NCI-H187 treated with DMSO at 0.1 percent for 48 hours (cell line): ENCODE measurements at places on chromosomes 13 and 19.

GRCh38 chr13:33541456-33541855 is 255.9 kb upstream of the STARD13 start:
- no peak for DNase-seq

- no peak for DNase-seq
Measured at GRCh38 chr19:49985871-49986270, 24.9 kb upstream of the SIGLEC11 start.

- DNase-seq: no peak
Measured at GRCh38 chr13:99151516-99151915, 49.1 kb upstream of the UBAC2 start.

DNA sequence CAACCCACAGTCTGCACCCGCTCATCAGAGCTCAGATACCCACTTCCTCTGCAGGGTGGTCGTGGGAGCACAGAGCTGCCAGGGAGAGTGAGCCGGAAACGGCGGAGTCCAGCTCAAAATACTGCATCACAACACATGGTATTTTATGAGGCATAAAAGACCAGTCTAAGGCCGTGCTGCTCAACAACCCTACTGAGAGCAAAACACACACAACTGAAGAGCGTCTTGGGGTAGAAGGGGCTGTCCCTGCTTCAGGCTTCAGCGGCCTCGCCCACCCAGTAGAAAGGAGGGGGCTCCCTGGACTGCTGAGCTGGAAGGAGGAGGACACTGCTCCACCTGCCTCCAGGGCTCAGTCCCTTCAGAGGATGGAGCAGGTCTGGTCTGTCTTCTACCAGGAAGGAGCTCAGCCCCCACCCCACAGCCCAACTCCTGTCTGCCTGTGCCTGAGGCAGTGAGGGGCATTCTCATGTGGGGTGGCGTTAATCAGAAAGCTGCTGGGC is 36.9 kb downstream of the NAXD start:
- DNase-seq: no peak

- no peak for DNase-seq
Measured at GRCh38 chr19:15631817-15632216, 8.9 kb upstream of the CYP4F3 start.

GRCh38 chr13:93562676-93563075 is 336.1 kb downstream of the GPC6 start:
- DNase-seq: no peak

- no peak for DNase-seq
Measured at GRCh38 chr19:4636151-4636717, 3.1 kb upstream of the TNFAIP8L1 start.

DNA sequence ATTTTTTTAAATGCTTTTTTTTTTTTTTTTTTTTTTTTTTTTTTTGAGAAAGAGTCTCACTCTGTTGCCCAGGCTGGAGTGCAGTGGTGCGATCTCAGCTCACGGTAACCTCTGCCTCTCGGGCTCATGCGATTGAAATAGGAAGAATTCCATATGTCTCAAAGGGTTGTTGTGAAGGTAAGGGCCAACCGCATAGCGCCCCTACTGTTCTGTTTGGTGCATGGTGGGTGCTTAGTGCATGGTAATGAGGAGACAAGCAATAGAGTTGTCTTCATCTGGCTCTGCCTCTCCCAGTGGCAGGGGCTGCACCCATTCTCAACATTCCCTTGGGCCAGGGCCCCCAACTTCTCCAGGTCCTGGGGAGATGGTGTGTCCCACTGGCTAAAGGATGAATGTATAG is 68.7 kb downstream of the RASL11A start:
- no peak for DNase-seq

GRCh38 chr19:492091-492531 is 4.2 kb upstream of the MADCAM1 start:
- DNase-seq: no peak

DNA sequence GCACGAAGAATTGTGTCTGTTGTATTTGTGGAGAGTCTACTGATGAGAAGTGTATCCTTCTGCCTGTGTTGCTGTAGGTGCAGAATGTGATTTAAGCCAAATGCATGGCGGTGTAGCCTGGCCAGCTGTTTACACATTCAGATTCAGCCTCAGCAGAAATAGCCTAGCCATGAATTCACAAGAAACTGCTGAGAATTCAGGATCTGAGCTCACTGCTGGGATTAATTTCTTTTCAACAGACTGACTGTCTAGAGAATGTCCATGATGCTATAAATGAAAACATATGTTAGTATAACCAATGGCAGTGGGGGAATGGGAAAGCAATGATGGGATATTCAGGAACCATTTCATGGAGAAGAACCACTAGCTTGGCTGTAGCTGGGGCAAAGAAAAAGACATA is 77.4 kb upstream of the RNF113B start:
- no peak for DNase-seq

GRCh38 chr19:29834991-29835846 is 23.4 kb downstream of the CCNE1 start:
- DNase-seq: no peak

- DNase-seq: no peak
Measured at GRCh38 chr19:51145916-51146493, 3.9 kb downstream of the SIGLEC7 start.
